Cortex of kidney (tissue), 1 donor: ENCODE measurements at places on chromosomes 5 and 9.

DNA sequence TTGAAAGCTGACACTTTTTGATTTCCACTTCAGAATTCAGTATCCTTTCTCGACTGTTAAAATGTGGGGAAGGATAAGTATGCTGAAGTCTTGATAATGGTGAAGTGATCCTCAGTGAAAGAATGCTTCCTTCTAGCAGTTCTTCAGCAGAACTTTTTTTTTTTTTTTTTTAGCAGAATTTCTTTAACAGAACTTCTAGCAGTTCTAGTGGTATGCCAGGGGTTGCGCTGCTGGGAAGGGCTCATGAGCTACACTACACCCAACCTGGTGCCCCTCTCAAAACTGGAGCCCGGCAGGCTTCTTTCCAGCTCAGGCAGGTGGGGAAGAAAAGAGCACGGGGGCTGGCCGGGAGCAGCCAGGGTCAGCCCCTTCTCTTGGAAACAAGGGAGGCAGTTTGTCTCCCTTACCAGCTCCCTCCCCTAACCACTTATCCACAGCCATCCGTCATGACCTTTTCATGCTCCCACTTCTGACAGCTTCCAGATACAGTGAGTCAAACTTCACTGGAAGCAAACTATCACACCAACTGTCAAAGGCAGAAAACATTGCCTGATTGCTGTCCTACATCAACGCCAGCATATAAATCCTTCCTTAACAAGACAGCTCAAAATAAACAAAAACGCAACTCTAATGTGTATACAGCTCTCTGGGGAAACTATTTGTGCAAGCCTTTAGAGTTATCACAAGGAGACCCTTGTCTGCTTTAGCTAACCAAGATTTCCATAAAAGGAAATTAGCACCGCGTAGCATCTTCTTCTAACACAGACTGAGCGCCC lies 211.5 kb downstream of the GAPVD1 start:
- no peak for DNase-seq

GRCh38 chr9:129386812-129387177 lies 208.7 kb upstream of the IER5L start:
- DNase-seq, result no peak

GRCh38 chr9:123556464-123557435 lies 200.8 kb downstream of the CRB2 start:
- no peak for DNase-seq

- DNase-seq, result no peak
These were observed 591.7 kb downstream of the ZNF608 start for GRCh38 chr5:124154714-124155113.

GRCh38 chr5:6652025-6652424 lies 18.8 kb downstream of the SRD5A1 start:
- DNase-seq, result no peak
